ENCODE measurements at places on chromosomes 1 and 21.
A peak's percentile ranks its signal among the peaks of the same experiment; 100 is the strongest.

GRCh38 chr1:69088571-69088970, 479.2 kb upstream of the LRRC7 start:
- no peak for DNase-seq

GRCh38 chr1:89518221-89518631, 6.4 kb upstream of the LRRC8B start:
- DNase-seq = no peak

DNA sequence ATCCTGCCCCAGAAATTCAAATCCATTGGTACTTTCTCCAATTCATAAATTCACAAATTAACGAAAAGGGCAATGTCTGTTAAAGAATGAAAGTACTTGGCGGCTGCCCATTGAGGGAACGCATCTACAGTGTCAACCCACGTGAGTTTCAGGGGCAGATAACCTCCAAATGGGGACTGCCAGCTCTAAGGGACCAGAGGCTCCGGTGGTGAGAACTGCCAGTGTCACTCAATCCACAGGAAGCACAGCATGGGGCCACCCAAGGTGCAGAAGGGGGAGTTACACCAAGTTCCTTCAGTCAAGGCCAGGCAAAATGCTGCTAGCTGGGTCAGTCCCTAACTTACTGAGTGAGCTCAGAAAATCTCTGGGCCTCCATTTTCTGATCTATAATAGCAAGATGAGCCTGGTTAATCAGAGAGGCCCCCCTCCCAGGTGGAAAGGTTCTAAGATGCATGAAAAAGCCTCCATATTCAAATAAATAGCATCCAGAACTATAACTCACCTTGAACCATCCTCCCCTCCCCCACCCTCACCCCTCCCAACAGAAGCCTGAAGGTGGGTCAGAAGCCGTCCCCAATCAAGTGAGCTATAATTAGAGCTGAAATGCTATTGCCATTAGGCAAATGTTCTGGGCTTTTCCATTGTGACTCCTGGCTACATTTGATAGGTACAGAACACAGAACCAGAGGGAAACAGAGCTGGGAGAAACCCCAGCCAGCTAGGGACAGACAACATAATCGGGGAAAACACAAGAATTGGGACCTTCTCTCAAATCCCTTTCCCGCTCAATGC, 41.7 kb downstream of the LRP8 start:
- no peak for DNase-seq

DNA sequence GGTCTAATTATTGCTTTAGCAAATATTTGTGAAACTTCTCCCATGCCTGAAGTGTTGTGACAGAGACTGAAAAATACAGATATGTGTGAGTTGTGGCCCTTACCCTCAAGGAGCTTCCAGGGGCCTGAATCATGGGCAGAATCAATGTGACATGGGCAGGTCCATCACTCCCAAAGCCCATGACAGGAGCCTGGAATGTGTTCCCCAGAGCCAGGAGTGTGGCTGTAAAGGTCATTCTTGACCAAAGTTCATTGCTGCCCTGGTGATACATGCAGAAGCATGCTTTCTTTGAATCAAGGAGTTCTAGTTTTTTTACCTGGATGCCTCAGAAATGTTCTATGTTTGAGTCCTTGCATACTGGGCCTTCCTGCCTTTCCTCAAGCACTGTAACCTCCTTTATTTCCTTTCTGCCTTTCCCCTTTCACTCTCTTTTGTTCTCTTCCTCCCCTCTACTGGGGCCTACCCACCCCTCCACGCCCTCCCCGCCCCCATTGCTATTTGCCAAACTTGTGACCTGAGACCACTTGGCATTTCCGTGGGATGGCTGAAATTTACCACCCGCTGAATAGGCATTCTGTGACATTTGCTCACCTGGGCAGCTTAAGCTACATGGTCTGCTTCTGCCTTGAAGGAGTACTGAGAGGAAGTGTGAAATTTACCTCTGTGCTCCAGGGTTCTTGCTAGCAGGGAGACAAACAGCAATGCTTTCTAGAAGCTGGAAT, 19.7 kb downstream of the PBX1 start:
- DNase-seq = no peak

GRCh38 chr1:40389871-40390560, 16.5 kb downstream of the SMAP2 start:
- no peak for DNase-seq

DNA sequence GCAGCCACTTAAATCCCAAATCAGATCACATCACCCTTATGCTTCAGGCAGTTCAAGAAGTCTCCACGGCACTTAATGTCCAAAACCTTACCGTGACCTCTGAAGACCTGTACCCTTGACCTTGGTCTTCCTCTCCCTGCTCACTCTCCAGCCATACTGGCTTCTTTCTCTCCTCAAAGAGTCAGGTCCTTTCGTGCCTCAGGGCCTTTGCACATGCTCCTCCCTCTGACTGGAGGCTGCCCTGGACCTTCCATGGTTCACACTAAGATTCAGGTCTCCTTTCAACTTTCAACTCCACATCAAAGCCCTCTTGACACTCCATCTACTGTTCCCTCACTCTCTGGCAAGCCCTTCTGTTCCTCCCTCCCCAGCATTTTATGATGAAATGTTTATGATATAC, 289.9 kb upstream of the VAMP3 start:
- no peak for DNase-seq

DNA sequence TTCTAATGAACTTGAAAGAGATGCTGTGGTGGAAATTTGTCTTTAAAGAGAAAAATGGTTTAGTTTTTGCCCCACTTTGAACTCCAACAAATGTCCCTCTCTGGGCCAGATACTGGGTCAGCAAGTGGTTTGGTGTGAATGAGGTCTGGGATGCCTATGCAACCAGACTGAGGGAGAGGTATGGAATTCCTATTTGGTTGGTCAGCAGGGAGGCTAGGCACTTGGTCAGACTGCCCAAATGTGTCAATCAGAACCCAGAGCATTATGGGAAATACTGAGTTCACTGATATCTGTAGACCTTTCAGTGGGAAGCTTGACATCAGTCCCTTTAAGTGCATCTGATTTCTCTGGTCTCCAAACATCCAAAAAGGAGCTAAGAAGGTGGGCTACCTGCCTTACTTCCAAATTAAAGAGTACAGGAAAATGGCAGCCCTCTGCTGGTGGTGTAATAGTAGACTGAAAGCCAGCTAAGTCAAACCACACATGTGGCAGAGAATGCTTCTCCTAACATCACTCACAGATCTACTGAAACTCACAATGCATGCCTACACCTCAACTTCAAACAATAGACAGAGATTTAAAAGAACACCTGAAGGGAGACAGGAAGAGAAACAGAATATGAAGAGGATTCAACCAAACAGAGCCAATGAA, 510.1 kb downstream of the PLA2G4A start:
- DNase-seq = no peak

GRCh38 chr1:193229136-193229535, 42.7 kb upstream of the B3GALT2 start:
- no peak for DNase-seq

- DNase-seq = no peak
Measured at GRCh38 chr1:178774263-178774662, 49.2 kb downstream of the RALGPS2 start.

GRCh38 chr1:96588416-96588995, 133.1 kb upstream of the PTBP2 start:
- DNase-seq = no peak

DNA sequence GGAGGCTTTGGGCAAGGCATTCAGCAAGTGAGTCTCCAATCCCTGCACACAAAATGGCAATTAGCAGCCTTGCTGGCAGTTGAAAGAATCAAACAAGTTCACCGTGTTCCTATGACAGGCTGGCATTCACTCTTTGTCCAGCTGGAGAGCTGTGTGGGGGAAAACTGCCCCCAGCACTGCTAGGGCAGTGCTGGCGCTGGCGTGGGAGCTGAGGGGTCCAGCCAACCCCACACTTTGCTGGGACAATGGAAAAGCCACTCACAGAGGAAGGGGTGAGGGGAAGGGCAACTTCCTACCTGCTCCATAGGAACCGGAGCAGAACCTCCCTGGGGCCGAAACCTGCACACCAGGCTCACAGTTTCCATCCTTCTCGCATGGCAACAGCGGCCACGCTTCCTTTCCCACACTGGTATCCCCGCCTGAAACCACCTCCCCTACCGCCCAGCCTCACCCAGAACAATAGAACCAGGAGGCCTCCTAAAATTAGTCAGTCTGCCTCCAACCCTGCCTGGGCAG, 26.7 kb upstream of the KCNN3 start:
- no peak for DNase-seq

- DNase-seq = no peak
Measured at GRCh38 chr1:213104604-213105003, 53.6 kb downstream of the RPS6KC1 start.

DNA sequence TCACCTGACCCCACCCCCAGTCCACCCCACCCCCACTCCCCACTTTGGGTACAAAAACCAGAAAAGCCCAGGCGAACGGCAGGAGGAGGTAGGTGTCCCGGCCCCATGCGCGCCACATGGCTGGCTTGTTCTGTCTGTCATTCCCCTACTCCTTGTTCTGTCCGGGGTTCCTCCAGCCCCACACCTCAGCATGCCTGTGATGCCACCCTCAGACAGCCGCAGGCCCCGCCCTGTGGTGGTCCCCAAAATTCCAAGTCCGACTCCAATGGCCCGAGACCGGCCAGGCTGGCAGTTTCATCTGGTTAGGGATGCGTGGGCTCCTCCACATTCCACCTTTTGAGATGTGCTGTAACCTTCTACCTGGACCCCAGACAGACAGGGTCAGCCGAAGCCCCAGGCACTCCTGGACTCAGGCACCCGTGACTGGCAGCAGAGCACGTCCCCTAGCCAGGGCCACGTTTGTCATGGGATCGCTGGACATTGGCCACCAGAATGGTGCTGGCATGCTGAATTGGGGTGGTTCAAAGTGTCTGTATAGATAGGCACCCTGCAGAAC, 94.4 kb downstream of the WDR4 start:
- no peak for DNase-seq

GRCh38 chr1:25769625-25770383, 30.2 kb upstream of the SELENON start:
- DNase-seq = no peak

DNA sequence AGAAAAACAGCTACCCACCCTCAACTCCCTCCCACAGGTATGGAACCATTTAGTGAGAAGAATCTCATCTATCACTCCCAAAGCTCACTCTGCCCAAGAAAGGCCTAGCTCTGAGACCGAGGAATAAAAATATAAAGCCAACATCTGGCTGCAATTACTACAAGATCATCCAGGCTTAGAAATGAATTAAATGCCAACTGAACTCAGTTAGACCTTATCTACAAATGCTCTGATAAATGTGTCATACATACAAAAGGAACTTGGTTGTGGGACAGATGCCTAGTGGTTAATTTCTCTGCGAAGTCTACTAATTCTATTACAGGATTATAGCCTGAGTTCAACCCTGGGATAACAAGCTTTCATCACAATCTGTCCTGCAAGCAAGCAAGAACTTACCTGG, 6.7 kb downstream of the ADIPOR1 start:
- DNase-seq = peak; percentile 59

- no peak for DNase-seq
Measured at GRCh38 chr1:201357636-201358348, 19.7 kb downstream of the TNNT2 start.

DNA sequence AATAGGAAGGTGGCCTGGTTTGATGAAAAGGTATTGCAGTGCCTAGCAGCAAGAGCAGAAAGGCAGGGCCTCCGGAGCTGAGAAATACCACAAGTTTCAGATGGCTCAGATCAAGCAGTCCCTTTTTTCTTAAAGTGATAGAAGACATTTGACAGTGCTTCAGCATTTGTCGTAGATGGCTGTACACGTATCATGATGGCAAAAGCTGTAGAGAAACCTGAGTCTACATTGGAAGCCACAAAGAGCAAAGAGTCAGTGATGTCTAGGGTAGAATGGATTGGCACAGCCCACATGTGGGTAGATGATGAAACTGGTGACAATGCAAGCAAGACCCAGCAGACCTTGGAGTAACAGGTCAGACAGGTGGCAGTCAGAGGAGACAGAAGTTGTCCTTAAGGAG, 101.3 kb upstream of the ARTN start:
- no peak for DNase-seq

- no peak for DNase-seq
Measured at GRCh38 chr1:37560401-37561132, 3.8 kb downstream of the DNALI1 start.

GRCh38 chr1:199619223-199619622, 408.3 kb upstream of the NR5A2 start:
- no peak for DNase-seq

- DNase-seq = no peak
Measured at GRCh38 chr1:42214447-42214871, 49.9 kb upstream of the GUCA2A start.

- DNase-seq = no peak
Measured at GRCh38 chr1:59361766-59362165, 64.9 kb downstream of the FGGY start.

GRCh38 chr1:178146436-178146835, 52.5 kb downstream of the RASAL2 start:
- no peak for DNase-seq

DNA sequence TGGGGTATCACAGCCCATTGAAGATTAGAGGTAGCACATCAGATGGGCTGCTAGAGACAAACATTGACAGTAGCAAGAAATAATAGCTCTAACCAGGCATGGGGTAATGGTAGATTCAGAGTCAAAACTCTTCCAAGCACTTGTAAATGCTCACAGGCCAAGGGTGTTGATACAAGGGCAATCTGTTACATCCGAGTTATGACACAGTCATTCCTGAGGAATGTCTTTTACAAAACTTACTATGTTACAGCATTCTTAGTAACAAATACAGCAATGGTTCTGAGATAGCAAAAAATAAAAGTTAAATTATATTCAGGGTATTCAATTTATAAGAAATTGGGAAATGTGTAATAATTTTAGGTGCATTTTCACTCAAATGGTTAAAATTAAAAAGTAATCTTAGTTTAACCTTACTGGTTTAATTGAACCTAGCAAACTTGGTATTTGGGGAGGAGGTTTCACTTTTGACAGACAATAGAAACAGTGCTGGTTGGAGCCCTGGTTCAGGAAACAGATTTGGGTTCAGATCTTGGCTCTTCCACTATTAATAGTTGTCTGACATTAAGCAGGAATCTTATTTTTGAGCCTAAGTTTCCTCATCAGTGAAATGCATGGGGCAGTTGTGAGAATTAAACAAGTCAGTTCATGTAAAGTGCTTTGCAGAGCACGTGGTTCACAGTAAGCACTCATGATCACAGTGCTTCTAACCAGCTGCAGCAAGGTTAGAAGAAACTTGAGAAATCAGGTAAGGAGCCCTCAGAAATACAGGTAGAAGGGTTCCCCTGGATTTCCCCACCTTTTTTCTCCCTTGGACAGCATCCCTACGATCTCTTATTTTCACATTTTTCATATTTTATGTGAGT, 4.4 kb downstream of the ST3GAL3 start:
- DNase-seq = no peak

DNA sequence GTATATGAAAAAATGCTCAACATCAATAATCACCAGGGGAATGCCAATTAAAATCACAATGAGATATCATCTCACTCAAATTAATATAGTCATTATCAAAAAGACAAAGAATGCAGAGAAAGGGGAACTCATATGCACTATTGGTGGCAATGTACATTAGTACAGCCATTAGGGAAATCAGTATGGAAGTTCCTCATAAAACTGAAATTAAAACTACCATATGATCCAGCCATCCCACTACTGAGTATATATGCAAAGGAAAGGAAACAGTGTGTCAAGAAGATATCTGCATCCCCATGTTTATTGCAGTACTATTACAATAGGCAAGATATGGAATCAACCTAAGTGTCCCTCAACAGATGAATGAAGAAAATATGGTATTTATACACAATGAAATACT, 32.1 kb upstream of the TEKT2 start:
- no peak for DNase-seq

GRCh38 chr1:9435153-9435636, 104.1 kb upstream of the SLC25A33 start:
- no peak for DNase-seq

Data from WERI-Rb-1 (cell line).